ENCODE measurements at places on chromosomes 6 and 20.

DNA sequence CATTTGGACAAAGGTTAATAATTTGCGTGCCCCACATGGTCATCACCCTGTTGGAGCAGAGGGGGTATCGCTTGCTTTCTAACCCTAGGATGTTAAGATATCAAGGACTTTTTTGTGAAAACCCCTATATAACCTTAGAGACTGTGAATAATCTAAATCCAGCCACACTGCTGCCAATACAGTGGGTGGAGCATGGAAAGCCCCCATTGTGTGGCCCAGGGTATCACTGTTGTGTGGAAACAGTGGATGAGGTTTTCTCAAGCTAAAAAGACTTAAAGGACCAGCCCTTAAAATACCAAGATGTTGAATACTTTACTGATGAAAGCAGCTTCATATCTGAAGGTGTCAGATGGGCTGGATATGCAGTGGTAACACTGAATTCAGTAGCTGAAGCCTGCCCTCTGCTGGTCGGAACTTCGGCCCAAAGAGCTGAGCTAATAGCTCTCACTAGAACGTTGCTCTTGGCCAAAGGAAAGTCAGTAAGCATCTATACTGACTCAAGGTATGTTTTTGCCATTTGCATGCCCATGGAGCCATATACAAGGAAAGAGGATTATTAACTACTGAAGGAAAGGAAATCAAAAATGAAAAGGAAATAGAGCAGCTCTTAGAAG is 695.2 kb downstream of the PHF3 start:
- DNase-seq: peak; percentile 83

DNA sequence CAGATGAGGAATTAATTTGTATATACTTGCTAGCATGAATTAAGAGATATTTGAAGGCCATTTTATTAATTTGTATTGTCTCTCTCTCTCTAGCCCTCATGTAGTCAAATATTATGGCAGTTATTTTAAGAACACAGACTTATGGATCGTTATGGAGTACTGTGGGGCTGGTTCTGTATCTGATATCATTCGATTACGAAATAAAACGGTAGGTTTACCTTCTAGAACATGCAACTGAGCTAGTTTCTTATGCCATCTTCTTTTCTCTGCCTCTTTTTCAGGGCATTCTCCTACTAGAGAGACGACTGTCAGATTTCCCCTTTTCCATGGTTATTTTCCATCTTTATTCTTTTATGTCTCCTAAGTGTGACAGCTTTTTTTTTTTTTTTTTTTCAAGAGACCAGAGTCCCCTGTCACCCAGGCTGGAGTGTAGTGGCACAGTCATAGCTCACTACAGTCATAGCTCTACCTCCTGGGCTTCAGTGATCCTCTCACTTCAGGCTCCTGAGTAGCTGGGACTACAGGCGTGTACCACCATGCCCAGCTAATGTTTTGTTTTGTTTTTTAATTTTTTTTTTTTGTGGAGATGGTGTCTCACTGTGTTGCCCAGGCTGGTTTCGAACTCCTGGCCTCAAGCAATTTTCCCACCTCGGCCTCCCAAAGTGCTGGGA is 15.6 kb downstream of the STK4 start:
- no peak for DNase-seq

DNA sequence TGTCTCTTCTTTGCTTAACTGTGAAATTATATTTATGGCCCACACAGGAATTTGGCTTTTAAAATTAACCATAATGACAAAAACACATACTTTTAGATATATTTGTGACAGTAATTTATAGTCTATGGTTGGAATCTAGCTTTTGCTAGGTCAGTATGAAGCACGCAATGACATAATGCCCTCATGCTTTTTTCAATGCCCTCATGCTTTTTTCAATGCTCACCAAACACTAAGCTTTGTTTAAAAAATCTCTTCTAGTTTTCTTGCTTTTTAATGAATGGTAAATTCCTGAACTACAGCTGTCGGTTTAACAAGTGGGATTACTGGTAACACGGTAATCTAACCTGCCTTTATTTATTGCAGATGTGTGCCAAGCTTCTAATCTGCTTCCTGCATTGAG is 12.7 kb downstream of the CCN6 start:
- DNase-seq: no peak

GRCh38 chr6:122389704-122390372 is 9.6 kb upstream of the HSF2 start:
- DNase-seq: peak; percentile 27

- DNase-seq: no peak
Measured at GRCh38 chr20:57317316-57317788, 12.3 kb upstream of the SPO11 start.

All from HT-29 (cell line).